Right hindlimb (tissue), 1 donor: ENCODE measurements at places on chromosomes 1 and 21.
A peak's percentile ranks its signal among the peaks of the same experiment; 100 is the strongest.

GRCh38 chr1:181855380-181855779 is 206.1 kb downstream of the ZNF648 start:
- no peak for DNase-seq

DNA sequence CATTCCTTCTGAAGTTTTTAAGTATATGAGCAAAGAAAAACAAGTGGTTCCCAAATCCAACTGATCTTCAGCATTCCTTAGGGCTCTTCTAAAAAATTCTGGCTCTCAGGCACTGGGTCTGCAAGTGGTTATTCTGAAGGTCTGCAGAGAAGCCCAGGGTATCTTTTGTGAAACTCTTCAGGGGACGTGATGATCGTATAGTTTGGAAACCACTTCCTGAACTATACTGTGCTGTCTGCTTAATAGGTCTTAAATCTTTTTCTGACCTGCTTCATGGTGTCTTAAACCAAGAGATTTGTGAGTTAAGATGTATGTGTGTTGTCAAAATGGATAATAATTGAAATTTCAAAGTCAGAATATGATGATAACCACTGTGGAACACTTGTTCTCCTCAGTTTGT is 115.5 kb downstream of the LHX9 start:
- DNase-seq: no peak

DNA sequence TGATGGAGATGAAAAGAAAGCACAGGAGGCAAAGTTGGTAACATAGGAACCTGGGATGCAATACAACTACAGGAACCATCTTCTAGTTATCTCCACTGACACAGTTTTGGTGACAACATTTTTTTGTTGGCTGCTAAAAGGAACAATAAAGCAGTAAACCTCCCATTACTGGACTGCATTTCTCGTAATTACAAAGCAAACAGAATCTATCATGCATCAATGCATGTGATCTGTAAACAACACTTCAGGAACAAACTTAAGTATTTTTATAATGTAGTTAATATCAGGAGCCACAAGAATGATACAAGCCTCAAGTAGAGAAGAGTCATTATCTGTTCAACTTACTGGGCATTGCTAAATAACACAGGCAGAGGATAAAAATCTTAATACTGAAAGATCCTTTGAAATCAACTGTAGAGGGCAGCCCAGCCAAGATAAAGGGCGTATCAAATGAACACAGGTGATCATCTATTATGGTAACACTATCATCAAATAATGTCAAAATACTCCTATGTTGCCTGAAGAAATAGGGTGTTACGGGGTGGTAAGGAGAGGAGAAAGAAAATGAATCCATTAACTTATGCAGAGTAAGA is 193.3 kb downstream of the EIF4G3 start:
- DNase-seq: no peak

GRCh38 chr1:11107599-11107998 is 7.9 kb upstream of the EXOSC10 start:
- no peak for DNase-seq

DNA sequence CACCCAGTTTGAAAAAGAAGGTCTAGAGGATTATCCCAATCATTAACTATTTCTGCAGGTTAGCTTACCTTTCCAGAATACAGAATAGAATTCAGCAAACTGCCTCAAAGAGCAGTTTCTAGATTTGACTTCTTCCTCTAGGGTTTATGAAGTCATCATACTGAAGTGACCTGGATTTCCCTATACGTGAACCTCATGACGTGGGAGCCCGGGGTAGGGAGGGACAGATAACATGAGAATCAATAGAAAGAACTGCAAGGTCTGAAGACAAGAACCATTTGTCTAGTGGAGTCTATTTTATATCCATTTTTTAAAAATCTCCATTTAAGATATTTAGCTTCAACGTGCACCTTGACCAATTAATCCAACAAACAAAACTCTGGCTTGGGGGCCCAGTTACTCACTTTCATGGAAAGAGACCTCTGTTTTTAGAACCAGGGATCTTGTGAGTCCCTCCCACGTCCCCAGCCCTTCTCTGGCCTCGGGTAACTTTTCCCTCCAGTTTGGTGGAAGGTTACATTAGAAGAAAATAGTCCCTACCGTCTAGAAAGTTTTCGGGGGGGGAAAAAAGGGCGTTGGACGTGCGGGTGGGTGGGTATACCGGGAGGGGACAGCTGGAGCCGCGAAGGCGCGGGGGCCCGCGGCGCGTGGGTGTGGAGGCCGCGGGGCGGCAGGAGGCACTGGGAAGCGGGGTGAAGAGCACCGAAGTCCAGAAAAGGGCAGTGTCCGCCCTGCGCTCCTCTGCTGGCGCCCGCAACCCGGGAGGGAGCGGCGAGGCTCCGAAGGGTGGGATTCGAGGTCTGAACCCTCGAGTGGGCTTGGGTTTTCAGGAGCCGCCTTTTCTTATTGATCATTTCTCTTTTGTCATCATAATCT is 13.8 kb upstream of the POGZ start:
- DNase-seq: peak; percentile 68

DNA sequence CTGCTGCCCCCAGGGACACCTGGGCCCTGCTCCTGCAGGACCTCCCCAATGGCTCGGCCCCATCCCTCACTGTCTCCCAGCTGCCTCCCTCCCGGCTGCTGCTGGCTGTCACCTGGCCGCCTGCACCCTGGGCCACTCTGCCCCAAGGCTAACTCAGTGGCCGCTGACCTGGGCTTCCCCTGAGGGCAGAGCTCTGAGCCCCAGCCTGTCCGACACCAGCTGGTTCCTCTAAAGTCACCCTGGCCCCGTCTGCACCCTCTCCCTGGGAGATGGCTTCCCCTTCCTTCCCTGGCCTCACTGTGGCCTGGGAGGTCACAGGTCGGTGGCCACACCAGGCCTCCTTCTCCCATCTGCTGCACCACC is 15.0 kb downstream of the ITGB2 start:
- no peak for DNase-seq

- peak; percentile 96 for DNase-seq
Measured at GRCh38 chr1:2205191-2205952, 10.8 kb upstream of the FAAP20 start.

DNA sequence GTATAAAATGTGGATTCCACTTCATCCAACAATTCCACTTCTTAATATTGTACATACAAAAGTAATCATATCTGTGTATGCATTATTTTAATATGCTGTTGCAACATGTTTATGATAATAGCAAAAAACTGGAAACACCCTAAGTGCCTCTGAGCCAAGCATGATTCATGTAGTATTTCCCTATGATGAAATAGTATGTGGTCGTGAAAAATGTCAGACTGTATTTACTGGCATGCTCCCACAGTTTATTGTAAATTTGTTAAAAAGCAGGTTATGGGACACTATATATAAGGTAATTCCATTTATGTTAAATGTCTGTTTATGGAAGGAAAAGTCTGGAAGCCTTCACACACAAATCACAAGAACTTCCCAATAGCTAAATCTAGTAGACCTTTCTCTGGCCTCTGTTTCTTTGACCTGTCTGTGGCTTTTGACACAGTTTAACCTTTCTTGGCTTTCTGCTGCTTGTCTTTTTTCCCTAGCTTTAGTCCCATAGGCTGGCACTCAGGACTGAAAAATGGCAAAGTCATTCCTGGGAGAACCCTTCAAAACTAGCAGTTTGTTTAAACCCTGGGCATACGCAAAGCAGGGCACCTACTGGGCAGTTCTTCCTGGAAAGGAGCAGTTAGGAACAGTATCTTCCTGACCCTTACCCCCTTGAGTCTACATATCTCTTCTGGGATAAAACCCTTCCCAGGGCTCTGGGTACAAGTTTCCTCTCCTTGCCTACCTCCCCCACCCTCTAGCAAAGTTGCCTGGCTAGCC is 65.4 kb upstream of the ARTN start:
- no peak for DNase-seq

DNA sequence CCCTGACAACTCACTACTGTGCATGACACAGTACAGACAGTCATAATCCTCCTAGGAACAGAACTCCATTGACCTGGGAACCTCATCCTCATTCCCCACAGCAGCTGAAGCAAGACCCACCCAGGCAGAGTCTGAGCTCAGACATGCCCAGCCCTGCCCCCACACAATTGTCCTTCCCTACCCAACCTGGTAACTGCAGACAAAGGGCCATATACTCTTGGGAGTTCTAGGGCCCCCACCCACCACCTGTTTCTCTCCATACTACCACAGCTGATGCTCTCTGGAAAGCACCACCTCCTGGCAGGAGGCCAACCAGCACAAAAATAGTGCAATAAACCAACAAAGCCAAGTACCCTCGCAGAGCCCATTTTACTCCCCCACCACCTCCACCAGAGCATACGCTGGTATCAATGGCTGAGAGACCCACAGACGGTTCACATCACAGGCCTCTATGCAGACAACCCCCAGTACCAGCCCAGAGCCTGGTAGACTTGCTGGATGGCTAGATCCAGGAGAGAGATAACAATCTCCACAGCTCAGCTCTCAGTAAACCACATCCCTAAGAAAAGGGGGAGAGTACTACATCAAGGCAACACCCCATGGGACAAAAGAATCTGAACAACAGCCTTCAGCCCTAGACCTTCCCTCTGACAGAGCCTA is 159.7 kb upstream of the CXADR start:
- peak; percentile 24 for DNase-seq

- DNase-seq: no peak
Measured at GRCh38 chr1:66984491-66984890, 59.7 kb downstream of the MIER1 start.

- no peak for DNase-seq
Measured at GRCh38 chr1:244712669-244713068, 59.7 kb downstream of the DESI2 start.

DNA sequence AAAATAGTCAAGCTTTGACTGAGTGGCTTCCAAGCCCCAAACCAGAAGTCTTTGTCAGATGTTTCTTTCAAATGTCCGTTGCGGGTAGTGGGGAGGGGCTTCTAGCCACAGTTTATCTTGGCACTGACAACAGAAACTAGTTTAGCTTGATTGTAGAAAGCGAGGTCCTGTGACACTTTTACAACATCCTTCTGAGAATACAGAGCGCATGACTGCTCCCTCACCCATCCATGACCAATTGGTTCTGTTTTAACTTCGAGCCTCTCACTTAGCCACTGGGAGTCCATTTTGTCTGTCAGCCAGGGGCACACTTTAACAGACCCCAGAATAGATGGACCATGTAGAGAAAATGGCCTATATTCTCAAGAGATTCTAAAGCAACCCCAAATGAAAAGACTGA is 199.2 kb upstream of the ST6GALNAC5 start:
- DNase-seq: no peak

- no peak for DNase-seq
Measured at GRCh38 chr1:41044187-41044586, 22.7 kb upstream of the SLFNL1 start.

DNA sequence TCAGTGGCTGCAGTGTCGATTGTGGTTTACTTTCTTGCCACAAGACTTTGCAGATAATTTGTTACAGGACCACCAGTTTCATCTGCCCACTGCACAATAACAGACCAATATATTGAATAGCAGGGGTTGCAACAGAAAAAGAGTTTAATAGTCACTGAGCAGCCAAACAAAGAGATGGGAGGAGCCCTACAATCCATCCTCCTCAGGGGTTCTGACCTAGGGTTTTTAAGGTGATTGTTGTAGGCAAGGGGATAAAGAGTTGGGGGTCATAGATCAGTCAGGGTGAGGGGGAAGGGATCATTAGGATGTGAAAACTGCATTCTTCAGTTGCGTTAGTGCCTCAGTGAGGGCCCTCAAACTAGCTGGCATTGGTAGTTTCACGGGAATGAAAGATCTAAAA is 110.7 kb upstream of the OLFM3 start:
- no peak for DNase-seq

DNA sequence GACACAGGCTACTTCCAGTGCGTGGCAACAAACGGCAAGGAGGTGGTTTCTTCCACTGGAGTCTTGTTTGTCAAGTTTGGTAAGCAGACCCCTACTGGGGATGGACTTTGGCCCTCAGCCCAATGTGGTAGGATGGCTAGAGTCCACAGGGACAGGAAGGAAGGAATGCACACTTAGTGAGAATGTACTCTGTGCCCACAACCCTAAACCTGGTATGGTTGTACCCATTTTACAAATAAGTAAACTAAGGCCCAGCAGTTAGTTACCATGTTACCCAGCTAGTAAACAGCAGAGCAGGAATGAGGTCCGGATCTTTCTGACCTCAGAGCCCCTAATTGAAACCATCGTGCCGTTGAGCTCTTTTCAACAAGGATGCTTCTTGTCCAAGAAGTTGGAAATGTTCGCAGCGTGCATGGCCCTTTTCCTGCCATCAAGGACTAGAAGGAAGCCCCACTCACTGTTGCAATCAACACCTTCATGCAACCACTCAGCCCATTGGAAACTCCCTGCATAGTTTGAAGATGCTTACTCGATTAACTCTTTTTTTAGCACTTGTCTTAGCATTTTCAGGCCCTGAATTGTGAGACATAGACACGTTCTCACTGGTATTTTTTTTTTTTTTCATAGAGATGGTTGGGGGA is 153.4 kb upstream of the UBE2U start:
- DNase-seq: no peak

DNA sequence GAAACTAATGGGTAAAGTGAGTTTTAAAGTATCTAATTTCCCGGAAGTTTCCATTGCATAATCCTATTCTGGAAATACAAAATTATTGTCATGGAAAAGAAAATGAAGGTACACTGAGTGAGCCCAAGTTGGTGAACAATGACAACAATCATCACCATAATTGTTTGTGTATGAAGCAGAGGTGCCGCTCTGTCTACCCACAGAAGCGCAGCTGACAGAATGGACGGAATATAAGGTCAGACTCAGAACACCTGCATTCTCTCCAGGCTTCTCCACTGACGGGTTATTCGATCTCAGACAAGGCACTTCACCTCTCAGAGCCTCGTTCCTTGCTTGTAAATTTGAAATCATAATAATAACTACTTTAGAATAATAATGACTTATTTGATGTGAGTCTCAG is 99.1 kb upstream of the NGF start:
- DNase-seq: no peak

DNA sequence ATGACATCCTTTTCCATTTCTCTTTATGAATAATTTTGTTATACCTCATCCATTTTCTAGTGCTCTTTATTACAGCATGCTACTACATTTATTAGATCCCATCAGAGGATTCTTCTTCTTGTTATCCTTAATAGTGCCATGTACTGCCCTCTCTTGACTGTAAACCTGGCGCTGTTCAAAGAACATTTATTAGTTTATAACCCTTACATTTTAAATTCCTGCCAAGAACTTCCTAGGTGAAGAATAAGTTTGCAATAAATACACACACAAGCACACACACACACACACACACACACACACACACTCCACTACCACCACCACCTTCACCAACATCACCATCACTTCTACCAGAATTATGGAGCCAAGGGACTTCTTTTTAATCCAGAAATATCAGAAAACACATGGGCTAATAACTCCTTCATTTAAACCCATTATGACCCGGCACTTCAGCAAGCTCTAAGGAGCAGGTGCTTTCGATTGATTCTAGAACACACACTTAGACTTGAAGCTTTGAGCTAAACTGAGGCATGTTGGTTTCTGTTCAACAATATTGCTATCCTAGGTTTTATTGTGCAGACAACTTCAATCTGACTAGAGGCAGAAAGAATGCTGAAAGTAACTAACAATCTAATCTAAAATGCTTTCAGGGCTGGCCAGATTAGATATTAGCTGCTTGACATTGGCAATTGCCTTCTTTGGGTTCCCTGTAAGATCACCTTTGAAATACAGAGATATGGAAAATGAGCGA is 556.8 kb downstream of the LMO4 start:
- DNase-seq: no peak
